Stimulated activated CD4-positive, alpha-beta T cell treated with anti-CD3 and anti-CD28 coated beads, Interleukin-12 subunit alpha, Interleukin-12 subunit beta, amount 100 ng/mL, for 48 hours (primary cell): ENCODE measurements at places on chromosomes 6 and 20.
A peak's percentile ranks its signal among the peaks of the same experiment; 100 is the strongest.

DNA sequence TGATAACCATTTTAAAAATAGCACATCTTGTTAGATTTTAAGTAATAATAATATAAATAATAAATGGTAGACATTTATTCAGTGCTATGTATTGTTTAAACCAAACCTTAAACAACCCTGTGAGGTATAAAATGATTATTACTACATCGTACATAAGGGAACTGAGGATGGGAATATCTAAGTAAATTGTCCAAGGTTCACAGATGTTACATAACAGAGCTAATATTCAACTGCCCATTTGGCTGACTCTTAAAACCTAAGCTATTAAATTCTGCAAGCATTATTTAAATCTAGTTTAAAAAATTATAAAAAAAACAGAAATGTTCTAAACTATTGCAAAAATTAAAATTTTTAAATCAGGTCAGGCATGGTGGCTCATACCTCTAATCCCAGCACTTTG, 175.1 kb downstream of the COL19A1 start:
- DNase-seq, result no peak

DNA sequence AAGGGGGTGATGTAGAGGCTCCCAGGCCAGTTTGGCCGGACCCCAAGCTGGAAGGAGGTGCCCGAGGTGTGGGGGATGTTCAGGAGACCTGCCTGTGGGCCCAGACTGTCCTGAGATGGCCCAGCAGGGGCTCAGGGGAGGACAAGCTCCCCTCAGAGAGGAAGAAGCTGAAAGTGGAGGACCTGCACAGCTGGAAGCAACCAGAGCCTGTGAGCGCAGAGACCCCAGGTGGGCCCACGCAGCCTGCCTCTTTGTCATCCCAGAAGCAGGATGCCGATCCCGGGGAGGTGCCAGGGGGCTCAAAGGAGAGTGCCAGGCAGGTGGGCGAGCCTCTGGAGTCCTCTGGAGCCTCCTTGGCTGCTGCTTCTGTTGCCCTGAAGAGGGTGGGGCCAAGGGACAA, 29.7 kb downstream of the ZNF831 start:
- no peak for DNase-seq

GRCh38 chr6:154593122-154593521, 82.6 kb upstream of the CNKSR3 start:
- DNase-seq, result no peak

DNA sequence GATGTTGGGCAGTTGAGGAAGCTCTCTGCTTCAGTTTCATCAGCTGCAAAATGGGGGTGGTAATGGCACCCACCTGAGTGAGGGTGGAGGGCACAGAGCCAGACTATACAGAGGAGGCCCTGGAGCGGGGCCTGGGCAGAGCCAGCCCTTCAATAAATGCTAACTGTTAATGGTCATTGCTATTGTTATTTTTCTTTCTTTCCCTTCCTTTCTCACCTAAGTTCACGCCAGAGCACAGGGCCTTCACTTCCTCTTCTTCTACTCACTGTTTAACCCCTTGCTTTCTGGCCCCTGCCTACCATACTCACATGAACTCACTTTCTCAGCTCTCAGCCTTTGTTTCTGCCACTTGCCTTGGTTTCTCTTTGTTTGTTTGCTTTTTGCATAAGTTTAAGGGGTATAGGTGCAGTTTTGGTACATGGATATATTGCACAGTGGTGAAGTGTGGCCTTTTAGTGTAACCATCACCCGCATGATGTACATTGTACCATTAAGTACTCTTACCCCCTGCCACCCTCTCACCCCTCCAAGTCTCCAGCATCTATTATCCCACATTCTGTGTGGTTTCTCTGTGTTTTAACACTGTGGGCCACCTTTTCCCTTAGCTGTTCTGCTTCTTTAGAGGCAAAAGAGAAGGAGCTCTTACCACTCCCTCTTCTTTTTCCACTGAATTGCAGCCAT, 7.5 kb upstream of the RREB1 start:
- no peak for DNase-seq

- DNase-seq, result peak; percentile 23
Measured at GRCh38 chr6:7108196-7108963, 619 bp downstream of the RREB1 start.
